ENCODE measurements at places on chromosomes 1 and 21. TPM values are rescaled to one million over a fixed set of nuclear protein-coding genes. Genes with fewer than 3 reads are reported as not detected.

Gene PEAR1
- 6.9 TPM for total RNA-seq

Gene LCA5L
- total RNA-seq, result 1.2 TPM

Gene AMIGO1
- 7.2 TPM for total RNA-seq

Gene LINGO4
- total RNA-seq, result not detected

Gene INKA2
- 2.7 TPM for total RNA-seq

Gene TMEM52
- total RNA-seq, result 4.6 TPM

Gene ABCB10
- 24.0 TPM for total RNA-seq

Gene CHODL
- 0.96 TPM for total RNA-seq
